ENCODE measurements at places on chromosomes 11 and 22.

GRCh38 chr11:84560206-84560605 is 1066.9 kb downstream of the DLG2 start:
- DNase-seq, result no peak

- no peak for DNase-seq
These were observed 66.6 kb upstream of the ASPHD2 start for GRCh38 chr22:26362471-26362870.

DNA sequence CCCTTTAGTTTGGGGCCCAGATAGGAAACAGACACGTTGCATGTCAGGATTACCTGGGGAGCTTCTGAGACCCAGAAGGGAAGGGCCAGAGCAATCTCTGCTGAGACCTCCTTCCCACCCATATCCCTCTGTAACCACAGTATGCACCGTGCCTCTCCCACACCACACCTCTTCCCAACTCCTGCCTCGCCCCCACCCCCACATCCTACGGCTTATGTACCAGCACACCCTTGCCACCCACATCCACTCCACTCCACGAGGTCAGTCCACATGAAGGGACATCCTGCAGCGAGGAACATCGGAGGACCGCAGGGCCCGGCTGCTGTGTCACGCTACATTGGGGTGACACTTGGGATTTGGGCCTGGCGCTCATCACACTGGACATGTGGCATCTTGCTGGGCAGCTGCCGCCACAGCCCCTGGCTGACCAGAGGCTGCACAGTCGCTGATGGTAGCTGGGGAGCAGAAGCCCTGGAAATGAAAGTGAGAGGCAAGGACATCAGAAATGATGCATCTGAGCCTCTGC is 118.3 kb upstream of the LMO1 start:
- DNase-seq, result no peak

DNA sequence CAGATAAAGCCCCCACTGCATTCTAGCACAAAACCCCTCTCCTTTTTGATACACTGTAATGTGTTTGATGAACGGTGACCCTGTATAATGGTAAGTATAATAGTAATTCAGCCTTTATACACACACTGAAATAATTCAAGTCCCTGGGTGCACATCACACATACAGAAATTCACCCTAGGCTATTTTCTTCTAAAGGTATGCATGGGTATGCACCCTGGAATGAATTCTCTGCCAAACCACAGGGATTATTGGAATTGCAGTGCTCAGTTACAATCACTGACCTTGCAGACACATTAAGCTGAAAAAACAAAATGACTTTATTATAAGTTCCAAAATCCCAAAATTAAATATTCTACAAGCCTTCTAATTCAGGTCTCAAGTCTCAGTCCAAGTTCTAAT is 245.9 kb upstream of the FAT3 start:
- no peak for DNase-seq

GRCh38 chr11:59528711-59529110 is 17.4 kb downstream of the OR4D9 start:
- no peak for DNase-seq

DNA sequence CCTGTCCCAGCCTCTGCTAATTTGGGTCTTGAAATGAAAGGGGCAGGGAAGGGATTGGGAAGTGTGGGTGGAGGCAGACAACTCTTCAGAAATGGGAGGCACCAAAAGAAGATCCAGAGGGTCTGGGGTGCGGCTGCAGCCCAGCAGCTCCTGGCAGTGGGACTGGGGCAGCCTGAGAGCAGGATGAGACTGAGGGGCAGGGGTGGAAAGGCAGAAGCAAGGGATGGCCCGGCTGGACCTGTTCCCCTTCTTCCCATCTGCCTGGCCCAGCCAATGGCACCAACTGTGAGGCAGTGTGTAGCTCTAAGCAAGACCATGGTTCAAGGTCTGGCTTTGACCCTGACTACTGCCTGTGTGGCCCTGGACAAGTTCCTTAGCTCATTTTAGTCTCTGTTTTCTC is 160.4 kb downstream of the ENTHD1 start:
- DNase-seq, result no peak

GRCh38 chr22:46993633-46994032 is 231.2 kb downstream of the TBC1D22A start:
- DNase-seq, result no peak

- DNase-seq, result no peak
These were observed 1.0 kb upstream of the ELF5 start for GRCh38 chr11:34514597-34514996.

DNA sequence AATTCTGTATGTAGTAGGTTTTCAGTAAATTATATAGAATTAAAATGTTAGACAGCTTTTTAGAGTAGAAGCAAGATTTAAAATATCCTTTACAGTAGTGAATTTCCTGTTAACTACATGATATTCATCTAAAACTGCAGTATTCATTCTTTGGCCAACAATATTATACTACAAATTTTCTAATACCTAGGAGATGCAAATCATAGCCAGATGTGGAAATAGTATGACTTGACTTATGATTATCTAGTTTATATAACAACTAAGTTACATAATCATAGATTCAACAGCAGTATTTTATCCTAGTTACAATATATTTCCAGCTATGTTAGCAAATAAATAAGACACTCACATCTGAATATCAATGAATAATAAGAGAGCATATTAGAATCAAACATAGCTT is 163.2 kb downstream of the MSANTD4 start:
- no peak for DNase-seq

Measured in NCI-H510A treated with DMSO at 0.1 percent for 48 hours (cell line).